Activated CD8-positive, alpha-beta T cell treated with anti-CD3 and anti-CD28 coated beads for 36 hours (primary cell): ENCODE measurements at places on chromosomes 5 and 9. TPM values are rescaled to one million over a fixed set of nuclear protein-coding genes. Genes with fewer than 3 reads are reported as not detected.

- DNase-seq: no peak
Observed at GRCh38 chr5:14591548-14591947, 10.0 kb downstream of the OTULINL start.

GRCh38 chr9:120390637-120391190 lies 189.3 kb downstream of the CDK5RAP2 start:
- DNase-seq: no peak

Gene DPM2
- 43.9 TPM for total RNA-seq

Gene FBXL17
- 3.0 TPM for total RNA-seq

Gene IL5
- 1.7 TPM for total RNA-seq

DNA sequence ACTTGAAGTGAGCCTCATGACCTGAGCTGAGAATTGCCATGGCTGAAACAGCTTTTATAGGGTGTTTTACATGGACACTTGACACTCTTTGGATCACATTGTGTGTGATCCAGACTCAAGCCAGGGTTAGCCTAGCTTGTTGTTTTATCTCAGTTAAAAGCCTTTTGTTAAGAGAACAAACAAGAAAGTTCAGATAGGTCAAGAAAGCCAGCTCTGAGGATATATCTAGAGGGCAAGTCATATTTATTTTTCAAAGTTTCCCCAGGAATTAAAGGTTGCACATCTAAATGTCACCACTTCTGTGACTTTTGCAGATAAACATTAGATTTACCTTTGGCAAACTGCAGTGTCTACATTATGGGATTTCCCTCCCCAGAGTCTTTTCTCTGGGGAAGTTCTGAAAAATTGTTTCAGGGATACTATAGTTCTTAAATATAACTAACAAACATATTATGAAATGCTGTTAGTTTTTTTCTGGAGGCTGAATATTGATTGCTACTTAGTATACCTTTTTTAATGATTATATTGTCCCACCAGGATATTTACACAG lies 134.5 kb downstream of the C9orf152 start:
- DNase-seq: no peak

Gene FRMD3
- total RNA-seq: 0.27 TPM

DNA sequence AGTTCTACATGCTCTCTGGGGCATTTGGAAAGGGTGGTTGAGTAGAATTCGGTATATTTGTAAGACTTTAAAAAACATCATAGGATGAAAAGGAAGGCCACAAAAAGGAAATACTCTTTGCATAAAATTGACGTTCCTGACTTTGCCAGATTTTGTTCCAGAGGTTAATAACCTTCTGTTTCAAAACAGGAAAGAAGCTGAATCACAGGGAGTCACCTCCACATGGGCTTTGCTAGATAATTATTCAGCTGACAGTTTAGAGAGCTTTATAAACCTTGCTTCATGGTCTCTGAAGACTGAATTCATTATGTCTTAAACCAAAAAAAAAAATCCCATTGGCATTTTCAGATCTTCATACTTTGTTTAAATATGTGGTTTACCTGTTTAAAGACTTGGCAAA lies 203.7 kb downstream of the SEMA6A start:
- no peak for DNase-seq

Gene ZDHHC12
- 44.9 TPM for total RNA-seq

DNA sequence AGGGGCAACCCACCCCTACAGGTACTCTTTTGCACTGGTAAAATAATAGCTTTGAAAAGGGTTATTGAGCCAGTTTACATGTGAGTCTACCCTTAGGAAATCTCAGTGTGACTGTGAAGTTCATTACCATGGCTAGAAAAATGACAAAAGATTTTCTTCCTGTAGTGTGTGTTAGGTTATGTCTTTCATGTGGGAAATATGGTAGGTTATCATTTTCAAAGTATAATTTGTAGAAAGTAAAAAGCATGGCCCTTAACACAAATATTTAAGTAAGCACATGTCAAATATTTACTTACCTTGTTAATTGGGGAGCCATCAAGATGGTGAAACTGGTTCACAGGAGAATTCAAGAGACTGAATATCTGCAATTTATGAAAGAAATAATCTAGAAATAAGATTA lies 37.3 kb upstream of the PLPP1 start:
- no peak for DNase-seq

DNA sequence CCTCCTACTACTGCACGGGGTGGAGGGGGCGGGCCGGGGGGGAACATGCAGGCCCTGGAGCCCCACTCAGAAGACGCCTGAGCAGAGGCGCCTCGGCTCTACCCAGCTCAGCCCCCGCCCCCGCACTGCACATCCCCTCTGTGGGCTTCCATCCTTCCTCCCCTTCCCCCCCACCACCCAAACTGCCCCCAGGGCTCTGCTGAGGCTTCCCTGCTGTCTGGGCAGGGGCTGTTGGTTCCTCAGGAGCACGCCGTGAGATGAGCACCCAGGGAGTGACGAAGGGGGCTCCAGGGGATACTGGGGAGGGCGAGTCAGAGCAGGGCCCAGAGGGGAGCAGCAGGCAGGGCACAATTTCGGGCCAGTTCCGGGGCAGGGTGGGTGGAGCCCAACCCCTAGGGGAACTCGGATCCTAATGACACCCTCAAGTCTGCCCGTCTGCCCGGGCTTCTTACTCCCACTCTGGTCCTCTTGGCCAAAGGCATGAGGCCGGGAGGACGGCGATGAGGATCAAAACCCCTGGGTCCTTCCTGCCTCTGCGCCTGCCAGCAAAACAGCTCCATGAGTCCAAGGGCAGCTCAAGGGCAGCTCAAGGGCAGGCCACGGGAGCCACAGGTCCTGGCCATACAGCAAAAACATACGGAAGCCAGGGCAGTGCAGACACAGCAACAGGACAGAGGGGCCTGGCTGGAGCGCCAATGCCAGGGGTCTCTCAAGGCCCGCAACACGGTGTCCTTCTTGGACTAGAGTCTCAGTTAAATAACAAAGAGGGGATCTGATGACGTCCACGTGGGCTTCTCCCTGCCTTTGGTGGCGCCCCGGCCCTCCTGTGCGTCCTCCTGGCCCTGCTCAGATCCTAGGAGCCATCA lies 200.9 kb downstream of the AUH start:
- DNase-seq: peak; percentile 33

GRCh38 chr5:33507426-33507825 lies 66.7 kb downstream of the TARS1 start:
- DNase-seq: no peak
